ENCODE measurements at places on chromosomes 5 and 9.

DNA sequence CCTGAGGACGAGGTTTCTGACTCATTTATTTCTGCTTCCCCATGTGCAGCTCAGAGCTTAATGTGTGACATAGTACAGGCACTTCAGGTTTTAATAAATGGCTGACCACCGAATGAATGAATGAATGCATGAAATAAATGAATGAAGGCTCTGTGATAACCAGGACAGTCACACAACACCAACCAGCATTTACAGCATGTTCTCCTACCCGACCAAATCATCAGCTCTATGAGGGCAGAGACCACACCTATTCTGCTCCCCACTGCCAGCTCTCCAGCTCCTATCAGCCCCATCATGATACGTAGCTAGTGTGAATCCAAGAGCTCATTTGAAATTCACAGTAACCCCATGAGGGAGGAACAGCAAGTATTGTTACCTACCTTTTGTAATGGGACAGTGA, 4.8 kb downstream of the TMOD1 start:
- DNase-seq = no peak

GRCh38 chr9:96202971-96203780, 98.8 kb downstream of the HSD17B3 start:
- no peak for DNase-seq

DNA sequence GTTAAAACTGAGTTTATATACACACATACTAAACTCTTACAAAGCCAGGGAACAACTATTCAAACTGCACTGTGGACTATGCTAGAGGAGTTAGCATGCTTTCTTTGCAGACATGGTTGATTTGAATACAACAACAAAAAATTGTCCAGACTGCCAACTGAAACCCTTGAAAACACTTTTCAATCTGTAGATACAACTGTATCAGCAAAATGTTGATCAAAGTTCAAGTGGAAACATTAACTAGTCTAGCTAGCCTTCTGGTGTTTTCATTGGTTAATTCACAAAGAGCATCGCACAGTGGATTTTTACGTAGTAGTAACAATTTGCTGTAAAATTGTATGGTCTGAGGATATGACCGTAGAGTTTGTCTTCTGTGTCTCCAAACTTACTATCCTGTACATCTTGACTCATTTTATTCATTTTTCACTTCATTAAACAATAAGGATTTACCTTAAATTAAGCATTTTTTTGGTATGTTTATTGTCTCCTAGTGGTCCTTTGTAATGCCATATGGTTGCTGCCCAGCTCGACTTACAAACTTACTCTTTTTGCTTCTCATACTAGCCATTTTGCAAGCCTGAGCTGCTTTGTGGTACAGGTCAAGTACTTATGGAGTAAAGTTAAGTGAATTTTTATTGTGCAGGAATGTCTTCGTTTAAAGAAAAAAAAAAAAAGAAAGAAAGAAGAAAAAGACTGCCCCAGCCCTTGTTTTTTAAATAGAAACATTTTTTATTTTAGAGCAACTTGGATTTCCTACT, 123.4 kb downstream of the ZCCHC7 start:
- no peak for DNase-seq

DNA sequence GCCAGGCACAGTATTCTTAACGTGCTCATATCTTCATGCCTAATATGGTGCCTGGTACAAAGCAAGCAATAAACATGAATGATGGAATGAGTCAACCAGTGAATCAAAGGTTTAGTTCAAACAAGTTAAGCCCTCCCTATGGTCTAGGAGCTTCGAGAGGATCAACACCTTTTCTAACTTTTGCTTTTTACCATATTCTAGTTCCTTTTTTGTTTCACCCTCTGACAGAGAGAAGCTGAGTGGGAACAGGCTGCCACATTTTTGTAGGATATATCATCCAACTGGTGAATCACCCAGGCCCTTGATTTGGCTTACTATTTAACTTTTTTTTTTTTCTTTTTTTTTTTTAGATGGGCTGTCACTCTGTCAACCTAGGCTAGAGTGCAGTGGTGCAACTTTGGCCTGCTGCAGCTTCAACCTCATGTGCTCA, 39.3 kb upstream of the TNC start:
- DNase-seq = no peak

DNA sequence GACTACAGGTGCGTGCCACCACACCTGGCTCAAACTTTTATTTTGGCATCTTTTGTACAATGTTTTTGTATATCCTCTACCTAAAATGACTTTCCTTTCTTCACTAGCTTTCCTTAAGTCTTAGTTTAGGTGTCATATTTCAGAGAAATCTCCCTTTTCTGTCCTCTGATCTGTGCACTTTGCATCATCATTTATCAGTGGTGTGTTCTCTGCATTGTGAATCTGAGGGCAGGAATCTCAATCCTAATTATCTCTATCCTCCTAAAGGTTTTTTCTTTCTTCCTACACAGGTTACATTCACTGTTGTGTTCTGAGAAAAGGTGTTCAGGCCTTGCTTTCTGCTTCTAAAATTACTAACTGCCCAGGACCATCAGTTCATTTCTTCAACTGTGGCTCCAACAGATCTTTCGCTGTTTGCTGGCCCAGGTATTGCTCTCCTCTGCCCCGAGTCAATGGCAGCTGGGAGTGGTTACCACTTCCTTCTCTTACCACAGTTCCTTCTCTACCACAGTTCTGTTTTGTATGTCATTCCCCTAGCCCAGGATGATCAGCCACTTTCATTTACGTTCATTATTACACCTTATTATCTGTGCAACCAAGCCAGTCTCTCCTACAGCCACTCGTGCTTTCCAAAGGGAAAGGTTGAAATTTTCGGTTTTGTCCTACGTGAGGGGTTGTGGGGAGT, 14.0 kb downstream of the TGFBR1 start:
- no peak for DNase-seq

- DNase-seq = no peak
These were observed at the start of gene FBLL1 for GRCh38 chr5:168528521-168529373. Gene FBLL1, plus strand, starts transcription at chr5:168529305. Its CDS starts 200 bp downstream, at chr5:168529505.

DNA sequence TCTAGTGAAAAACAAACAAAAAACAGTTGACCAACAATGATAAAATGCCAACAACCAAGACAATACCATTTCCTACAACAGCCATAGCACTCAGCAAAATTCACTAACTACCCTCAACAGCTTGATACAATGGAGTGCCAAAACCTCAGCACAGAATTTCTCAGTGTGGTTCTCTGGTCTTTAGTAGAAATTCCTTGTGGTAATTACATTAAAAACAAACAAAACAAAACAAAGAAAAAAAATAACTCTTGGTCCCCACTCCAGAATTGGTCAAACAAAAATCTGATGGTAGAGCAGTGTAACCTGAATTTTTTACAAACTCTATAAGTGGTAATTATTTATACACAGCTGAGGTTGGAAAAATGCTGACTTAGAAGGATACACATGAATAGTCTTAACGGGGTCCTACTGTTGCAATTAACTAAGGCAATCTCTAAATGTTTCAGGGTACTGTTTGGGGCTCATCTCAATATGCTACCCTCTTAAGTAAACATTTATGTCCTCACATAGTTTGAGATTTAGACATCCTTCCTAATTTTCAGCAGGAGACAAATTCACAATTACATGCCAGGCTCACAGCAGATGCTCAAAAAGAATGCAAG, 13.8 kb downstream of the CSNK1A1 start:
- DNase-seq = no peak

DNA sequence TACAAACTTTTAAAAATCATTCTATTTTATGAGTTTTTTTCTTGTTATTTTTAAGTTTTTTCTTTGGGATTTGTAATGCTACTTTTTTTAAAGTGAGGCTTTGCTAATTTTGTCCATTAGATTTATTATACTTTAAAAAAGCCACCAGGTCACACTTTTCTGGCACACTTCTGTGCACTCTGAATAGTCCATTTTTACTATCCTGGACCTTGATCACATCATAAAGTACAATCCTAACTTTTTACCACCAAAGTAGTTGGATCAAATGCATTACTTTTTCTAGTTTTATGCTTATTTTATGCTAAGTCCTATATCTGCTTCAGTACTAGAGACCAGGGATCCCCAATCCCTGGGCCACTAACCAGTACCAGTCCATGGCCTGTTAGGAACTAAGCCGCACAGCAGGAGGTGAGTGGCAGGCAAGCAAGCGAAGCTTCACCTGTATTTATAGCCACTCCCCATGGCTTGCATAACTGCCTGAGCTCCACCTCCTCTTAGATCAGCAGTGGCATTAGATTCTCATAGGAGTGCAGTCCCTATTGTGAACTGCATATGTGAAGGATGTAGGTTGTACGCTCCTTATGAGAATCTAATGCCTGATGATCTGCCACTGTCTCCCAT, 16.0 kb downstream of the FRRS1L start:
- no peak for DNase-seq

DNA sequence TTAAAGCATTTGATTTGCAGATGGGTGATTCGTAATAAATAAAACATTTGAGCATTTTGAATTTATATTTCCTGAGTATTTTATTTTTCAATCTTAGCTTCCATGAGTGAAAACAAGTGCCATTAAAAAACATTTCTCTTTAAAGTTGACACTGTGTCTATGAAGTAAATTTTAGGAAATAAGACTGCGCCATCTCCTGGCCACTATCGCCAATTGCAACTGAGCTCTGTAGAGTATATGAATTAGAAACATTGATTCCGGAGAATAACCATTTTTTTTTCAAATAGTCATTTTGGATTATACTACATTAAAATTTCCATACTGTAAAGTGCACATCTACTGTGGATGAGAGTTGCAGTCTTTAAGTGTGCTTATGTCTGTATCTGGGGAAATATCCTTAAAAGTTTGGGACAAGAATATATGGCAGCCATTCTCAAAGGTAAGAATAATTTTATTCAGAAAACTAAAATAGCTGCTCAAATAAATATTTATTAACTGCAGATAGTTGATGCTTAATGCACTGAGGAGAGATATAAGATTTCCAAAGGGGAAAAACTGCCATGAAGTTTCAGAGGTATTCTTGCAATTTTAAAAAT, 5.9 kb downstream of the DMRTA1 start:
- peak; percentile 15 for DNase-seq

- DNase-seq = no peak
These were observed 45.8 kb upstream of the STK32A start for GRCh38 chr5:147189109-147189424.

- DNase-seq = no peak
These were observed 38.2 kb downstream of the NIPSNAP3B start for GRCh38 chr9:104802110-104802509.

DNA sequence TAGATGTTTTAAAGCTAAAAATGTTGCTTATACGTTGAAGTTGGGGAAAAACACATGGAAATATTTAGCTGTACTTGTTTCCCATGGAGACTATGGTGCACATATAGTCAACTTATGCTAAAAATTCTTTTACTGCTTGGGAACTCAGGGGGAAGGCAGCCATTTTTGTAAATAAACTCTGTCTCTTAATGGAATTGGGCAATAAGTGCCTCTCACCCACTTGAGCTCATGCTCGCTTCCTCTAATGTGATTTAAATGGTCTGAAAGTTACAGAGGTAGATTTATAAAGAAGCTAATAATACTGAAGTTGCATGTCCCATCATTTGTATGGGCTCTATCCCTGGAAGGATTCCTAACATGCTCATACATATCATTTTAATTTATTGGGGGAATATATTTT, 523.8 kb downstream of the RASEF start:
- no peak for DNase-seq

- no peak for DNase-seq
These were observed 498.0 kb downstream of the SPOCK1 start for GRCh38 chr5:137001026-137001569.

DNA sequence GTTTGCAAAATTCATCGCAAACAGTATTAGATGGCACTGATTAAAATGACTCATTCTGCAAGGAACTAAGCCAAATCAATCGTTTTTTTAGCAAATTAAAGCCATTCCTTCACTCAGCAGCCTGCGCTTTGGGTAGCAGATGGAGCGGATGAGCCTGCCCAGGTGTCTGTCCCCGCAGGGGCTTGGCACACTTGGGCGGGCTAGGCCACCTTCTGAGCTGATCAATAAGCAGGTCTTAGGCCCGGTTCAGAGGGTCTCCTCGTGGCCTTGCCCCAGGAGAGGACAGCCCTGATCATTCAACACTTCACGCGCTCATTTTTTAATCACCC, 78.0 kb upstream of the FCN1 start:
- no peak for DNase-seq

DNA sequence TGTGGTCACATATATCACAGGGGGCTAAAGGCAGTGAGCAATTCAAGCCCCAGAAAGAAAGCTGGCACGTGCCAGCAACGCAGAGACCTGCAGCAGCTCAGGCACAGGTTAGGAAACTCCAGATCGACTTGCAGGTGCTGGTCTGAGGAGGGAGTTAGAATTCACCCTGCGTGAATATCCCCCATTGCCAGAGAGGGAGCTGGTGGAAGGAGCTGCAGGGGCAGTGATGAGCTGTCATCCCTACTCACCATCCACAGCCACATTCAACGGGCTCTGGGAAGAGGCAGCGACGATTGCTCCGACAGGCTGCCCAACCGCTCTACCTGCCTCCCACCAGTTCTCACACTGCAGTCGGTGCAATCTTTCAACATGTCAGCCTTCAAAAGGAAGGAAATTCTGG, 40.8 kb upstream of the CLK4 start:
- DNase-seq = no peak

DNA sequence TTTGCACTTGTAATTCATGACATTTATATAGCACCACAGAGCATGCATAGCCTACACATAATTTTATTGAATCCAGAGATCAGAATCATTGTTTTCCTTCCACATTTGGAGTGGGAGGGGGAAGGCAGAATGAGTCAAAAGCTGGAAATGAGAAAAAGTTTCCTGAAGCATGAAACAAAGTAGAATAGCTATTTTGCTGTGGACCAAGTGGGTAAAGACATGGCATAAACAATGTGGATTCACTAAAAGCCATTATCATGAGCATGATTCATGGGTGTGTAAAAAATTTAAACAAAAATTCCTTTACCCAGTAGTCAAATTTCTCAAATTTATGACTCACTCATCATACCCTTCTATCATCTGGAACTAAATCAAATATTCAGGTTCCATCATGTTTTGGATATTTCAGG, 97.9 kb downstream of the YIPF5 start:
- no peak for DNase-seq

GRCh38 chr9:137694962-137695875, 76.4 kb downstream of the EHMT1 start:
- no peak for DNase-seq

- no peak for DNase-seq
These were observed 78.9 kb upstream of the ZNF462 start for GRCh38 chr9:106784076-106784475.

DNA sequence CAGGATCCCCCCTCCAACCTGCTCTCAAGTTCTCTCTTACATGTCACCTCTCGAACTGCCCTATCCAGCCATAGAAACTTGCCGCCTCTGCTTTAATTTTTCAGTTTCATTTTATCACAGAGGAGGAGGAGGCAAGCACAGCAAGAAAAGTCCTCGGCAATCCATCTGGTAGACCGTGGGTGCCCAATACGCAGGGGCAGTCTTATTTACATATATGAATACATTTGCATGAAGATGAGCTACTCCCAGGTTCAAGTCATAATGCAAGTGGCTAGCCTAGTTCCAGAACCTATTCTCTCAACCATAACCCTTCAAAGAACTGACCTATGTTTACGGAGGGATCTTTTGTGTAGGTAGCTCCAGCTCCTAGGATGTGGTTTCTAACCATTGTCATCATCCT, 223.2 kb upstream of the PANK3 start:
- DNase-seq = no peak

Measured in activated T-helper 1 cell treated with anti-CD3 and anti-CD28 coated beads, Interleukin-2, amount 50 U/mL, for 16 hours (primary cell).